ENCODE measurements at places on chromosomes 4 and X.

GRCh38 chr4:6601661-6602250 lies 26.8 kb downstream of the MAN2B2 start:
- DNase-seq: no peak

DNA sequence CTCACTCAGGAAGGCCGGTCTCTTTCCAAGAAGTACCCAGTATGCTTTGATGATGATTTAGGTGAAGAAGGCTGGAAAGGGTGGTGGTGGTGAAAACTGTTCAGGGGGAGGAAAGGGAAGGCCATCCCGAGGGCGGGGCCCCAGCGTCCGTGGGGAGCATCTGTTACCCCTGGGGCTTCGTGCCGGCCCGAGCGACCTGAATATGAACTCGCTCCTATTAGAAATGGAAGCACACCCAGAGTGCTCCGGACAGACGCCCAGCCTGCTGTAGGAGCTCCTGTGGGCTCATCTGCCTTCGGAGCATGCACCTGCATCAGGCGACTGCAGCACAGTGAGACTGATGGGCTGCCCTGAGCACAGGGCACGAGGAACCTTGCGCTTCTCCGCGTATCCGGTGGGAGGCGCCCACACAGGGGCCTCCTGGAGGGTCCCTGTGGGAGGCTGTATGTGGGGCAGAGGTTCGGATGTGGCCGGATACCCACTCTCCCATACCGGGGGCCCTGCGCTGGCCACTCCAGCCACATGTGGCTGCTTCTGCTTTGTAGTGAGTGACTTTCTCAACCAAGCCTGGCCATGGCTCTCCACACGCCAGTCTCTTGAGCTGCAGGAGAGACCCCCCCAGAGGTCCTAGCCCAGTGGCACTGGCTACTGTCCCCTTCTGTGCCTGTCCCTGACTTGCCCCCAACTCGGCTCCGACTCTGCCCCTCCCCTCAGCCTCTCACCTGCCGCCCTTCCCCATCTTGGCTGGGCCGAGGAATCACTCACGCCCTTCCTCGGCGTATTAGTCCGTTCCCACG lies 36.7 kb downstream of the FGFRL1 start:
- no peak for DNase-seq

- no peak for DNase-seq
Measured at GRCh38 chr4:184388106-184388505, 86.2 kb downstream of the IRF2 start.

- DNase-seq: no peak
Measured at GRCh38 chrX:109847257-109848187, 114.5 kb upstream of the ACSL4 start.

DNA sequence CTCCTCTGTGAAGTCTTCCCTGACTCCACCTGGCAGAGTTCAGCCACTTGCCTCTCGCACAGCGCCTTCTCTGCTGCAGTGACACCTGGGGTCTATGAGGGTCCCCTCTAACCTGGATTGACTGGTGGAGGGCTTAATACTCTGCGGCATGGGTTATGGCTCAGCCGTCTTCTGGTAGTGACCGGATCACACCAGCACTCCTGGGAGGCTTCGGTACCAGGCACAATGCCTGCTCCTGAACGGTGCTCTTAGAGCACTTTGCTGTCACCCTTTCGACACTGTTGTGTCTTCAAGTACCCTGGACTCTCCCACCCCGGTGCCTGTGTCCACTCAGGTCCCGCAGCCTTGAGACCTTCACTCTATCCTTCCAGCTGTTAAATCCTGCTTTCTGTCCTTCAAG lies 50.0 kb downstream of the C4orf50 start:
- DNase-seq: no peak

DNA sequence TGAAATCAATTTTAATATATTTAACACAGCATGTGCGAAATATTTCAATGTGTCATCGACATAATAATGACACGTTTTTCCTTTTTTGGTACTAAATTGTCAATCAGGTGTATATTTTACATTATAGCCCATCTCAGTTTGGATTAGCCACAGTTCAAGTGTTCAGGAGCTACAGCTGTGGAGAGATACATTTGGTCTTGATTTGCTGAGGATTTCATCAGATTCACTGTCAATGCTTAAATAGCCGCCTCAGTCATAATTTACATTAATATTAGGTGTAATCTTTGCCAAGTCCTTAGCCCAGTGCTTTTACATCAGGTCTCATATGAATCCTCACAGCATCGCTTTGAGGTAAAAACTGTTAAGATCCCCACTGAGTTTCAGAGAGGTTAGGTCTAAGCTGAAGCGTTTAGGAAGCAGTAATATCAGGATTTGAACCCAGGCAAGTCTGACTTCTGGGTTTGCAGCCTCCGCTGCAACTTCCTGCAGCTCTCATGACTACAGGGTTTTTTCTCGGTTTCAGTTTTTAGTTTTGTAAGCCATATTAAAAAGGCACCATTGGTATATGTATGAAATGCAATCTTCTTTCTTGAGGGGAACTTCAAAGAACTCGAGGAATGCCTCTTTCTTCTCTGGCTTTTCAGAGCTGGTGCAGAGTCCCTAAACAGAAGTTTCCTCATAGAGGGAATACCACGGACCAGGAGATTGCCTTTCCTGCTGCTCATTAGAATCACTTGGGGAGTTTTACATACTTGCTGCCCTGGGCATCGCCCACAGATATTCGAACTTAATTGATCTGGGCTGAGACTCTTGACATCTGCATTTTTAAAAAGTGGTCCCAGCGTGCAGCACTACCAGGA lies 6.4 kb downstream of the MTM1 start:
- no peak for DNase-seq

DNA sequence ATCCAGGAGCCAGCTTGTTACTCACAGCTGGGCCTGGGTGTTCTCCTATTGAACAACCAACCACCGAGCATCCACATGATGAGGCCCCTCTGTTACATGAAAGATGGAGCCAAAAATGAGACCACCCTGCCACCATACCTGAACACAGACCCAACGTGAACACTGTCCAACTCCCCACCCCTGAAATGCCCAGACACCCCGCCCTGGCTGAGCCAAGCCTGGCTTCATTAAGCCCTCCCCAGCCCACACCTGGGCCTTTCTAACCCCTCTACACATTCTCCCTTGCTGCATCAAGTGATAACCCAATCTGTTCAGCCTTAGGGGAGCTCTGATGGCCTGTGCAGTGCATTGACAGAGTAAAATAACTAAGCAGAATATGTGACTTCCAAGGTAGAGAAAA lies 80.7 kb downstream of the EVC start:
- no peak for DNase-seq

DNA sequence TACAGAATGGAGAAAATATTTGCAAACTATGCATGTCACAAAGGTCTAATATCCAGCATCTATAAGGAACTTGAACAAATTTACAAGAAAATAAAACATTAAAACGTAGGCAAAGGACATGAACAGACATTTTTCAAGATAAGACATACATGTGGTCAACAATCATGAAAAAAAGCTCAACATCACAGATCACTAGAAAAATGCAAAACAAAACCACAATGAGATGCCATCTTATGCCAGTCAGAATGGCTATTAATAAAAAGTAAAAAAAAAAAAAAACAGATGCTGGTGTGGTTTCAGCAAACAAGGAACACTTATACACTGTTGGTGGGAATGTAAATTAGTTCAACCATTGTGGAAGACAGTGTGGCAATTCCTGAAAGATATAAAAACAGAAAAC lies 75.8 kb upstream of the IL13RA2 start:
- DNase-seq: no peak

- DNase-seq: no peak
Measured at GRCh38 chrX:101290957-101291603, at the start of gene TAF7L. TSS of gene TAF7L (minus strand) at chrX:101291334. CDS start at chrX:101287543, 3,791 bp downstream.

DNA sequence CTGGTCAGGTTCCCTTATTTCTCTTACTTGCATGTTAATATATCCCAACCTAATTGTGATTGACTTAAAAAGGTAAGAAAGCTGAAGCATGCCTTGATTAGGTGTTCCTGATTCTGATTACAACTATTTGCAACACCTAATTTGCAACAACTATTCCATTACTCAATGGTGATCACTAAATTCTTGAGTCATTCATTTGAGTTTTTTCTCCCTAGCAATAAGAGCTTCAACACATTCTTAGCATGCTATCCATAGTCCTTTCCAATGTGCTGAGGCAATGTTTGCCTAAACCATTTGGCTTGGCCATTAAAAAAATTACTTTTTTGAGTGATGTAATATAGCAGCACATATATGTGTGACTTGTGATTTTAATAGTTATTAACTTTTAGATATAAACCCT lies 851.4 kb downstream of the TRAM1L1 start:
- no peak for DNase-seq

GRCh38 chr4:151276787-151277562 lies at the start of gene PRSS48:
TSS of gene PRSS48 (plus strand) at chr4:151277161. CDS start at chr4:151277173, 12 bp downstream.
- DNase-seq: peak; percentile 4

GRCh38 chr4:53192496-53192895 lies 173.4 kb downstream of the SCFD2 start:
- DNase-seq: no peak

- no peak for DNase-seq
Measured at GRCh38 chr4:107035819-107036583, at the start of gene DKK2. TSS of gene DKK2 (minus strand) at chr4:107036313. CDS start at chr4:107035591, 722 bp downstream.

Data from activated T-cell treated with anti-CD3 and anti-CD28 coated beads for 4 hours (primary cell).